Cortex of kidney (tissue), 1 donor: ENCODE measurements at places on chromosomes 4 and X.

DNA sequence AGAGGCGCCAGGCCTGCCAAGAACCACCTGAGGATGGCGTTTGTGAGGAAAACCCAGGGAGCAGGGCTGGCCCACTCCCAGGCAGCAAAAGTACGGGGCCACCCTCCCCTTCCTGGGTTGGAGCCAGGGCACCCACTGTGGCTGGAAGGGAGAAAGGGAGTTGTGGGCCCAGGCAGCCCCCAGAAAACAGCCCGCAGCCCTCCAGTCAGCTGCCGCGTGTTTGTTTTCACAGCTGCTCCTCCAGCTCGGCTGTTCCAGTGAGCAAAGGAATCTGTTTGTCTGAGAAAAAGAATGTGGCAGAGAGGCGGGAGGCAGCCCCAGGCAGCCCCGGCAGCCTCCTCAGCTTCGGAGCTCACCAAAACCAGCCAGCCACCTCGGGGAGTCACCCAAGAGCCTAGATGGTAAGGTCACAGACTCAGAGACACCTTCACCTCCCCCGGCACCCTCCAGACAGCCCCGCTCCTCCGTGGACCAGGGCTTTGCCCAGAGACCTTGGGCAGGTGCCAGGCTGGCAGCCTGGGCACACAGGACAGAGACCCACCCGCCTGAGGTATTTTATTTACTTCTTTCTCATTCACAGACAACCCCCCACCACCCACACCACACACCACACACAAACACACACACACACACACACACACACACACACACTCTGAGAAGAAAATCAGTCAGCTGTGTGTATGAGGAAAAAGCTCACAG, 338.1 kb downstream of the BCOR start:
- DNase-seq: no peak

- DNase-seq: no peak
These were observed 42.3 kb downstream of the DKK2 start for GRCh38 chr4:106993827-106994226.

- DNase-seq: no peak
These were observed 46.2 kb downstream of the RGS12 start for GRCh38 chr4:3338976-3339531.

DNA sequence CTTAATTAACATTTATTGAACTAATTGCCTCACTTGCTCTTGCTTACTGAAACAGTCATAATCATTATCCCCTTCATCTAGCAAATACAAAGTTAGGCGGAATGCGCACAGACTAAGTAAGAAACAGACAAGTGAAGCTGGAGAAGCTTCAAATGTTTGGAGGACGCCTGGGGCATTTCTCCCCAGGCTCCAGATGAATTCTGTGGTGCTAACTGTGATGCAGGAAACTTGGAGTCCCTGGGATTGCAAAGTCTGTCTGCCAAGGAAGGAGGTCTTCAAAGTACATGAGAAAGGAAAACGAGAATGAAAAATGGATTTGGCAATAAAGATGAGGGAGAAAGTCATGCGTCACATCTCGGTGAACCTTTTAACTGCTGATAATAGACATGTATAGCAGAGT, 23.6 kb upstream of the MFAP3L start:
- DNase-seq: no peak

GRCh38 chrX:100649550-100650356, 5.8 kb downstream of the SRPX2 start:
- no peak for DNase-seq

DNA sequence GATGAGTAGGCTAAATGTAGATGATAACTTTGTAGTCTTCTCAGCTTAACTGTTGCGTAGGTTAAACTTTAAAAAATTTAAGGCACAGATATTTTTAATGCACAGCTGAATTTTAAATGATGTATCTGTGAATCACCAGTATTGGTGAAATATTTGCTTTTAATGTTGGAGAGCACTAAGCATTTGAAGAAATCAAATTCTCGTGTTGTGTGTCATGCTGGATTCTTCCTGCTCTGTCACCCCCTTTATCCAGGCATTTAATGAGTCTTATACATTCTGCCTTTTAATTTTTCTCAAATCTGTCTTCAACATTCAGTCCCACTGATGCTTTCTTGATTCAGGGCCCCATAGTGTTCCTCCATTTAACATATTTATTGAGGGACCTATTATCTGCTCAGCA, 76.7 kb downstream of the SLC4A4 start:
- no peak for DNase-seq

DNA sequence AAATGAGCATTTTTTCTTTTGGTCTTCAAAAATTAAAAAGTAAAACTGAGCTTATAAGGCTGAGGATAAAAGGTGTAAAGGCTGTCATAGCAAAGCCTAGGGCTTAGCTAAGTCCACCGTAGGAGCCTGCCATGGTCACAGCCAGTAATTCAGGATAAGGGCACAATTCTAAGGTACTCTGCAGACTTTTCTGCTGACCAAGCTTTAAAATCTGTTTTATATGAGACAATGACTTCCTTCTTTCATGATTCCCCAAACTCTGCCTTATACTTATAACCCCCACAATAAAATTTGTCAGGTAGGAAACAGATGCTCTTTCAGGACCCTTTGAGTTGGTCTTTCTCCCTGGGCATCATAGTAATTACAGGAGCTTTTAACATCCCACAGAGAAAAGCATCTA, 138.5 kb downstream of the COL4A6 start:
- DNase-seq: no peak

GRCh38 chr4:44121210-44121609, 327.4 kb downstream of the KCTD8 start:
- DNase-seq: no peak

DNA sequence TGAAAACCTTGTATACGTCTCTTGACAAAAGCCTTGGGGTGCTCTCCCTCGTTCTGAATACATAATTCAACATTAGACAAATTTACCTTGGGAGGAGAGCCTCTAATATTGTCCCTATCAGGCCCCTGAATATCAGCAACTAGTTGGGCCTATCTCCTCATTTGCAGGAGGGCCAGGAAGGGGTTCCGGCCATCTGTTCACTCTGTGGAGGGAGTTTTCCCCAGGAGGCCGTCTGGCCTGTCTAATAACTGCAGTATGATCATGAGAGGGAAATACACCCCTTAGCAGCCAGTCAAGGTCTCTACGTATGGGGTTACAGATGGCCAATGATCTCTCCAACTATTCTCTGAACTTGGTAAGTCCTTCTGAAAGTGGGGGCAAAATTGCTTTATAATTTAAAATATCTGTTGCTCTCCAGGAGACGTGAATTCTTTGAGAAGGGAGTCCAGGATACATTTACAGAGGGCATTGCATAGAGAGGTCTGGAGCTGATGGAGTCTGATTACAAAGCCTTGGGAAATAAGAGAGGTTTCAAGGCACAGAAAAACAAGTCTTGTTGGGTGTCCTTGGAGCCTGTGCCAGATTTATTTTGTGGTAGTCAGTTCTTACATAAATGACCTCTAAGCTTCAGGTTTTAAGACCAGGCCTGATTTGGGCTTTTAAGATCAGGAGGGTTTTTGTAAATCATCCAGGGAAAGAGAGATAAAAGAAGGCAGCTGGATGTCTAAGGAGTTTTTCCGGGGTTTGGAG, 48.2 kb upstream of the UXT start:
- DNase-seq: no peak

GRCh38 chr4:182877326-182877883, 39.8 kb downstream of the DCTD start:
- DNase-seq: no peak

GRCh38 chr4:16225167-16225862, 956 bp downstream of the TAPT1 start:
- DNase-seq: no peak
